IPS-NIHi11 (cell line): ENCODE measurements at places on chromosomes 3 and 15.
A peak's percentile ranks its signal among the peaks of the same experiment; 100 is the strongest.

DNA sequence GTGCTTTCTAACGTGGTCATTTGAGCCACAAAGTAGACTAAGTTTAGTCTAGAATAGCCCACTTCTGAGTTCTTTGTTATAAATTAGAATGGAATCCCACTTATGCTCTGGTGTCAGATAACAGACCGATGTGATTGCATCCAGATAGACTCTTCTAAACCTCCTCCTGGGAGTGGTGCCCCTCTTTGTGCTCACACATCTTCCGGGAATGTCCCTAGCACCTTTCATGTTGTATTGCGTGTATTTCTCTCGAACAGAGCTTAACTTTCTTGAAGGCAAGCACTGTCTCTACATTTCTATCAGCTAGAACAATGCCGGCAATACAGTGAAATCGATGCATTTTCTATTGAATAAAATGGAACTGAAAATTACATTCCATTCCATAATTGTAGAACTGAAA is 23.0 kb downstream of the CP start:
- DNase-seq, result peak; percentile 65

GRCh38 chr15:53976844-53977392 is 1.3 kb upstream of the UNC13C start:
- DNase-seq, result peak; percentile 54

- peak; percentile 33 for DNase-seq
Measured at GRCh38 chr3:193590088-193590856, 2.7 kb upstream of the OPA1 start.

DNA sequence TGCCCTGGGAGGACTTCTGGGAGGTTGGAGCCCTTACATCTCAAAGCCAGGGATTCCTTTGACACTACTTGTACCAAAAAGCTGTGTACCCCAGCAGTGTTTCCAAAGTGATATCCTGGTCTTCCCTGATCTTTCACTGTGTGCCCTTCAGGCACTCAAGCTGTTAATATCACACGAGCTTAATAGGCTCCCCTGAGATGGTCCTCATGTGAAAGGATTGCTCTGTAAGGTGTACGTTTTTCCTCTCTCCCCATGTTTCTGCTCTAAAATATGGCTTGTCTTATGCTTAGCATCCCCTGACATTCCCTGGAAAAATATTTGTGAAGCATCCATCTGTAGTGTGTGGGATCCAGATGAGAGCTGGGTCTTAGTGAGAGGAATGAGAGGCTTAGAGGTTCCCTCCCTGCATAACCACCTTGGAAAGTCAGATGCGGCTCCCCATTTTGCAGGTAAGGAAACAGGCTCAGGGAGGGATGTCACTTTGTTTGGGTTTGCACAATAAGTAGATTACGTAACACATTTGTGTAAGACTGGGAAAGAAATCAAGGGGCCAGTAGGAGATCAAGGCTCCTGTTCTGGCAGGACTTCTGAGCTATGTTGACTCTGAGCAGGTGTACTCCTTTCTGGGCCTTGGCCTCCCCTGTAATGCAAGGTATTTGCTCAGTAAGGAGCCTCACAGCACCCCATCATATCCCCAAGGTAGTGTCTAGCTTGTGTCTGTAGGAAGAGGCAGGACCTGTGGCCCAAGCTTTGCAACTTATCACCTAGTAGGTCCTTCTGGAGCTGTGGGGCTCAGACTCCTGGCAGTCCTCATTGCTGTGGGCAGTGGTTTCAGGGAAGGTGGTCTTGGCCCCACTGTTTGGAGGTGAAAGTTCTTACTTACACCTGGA is 667 bp upstream of the ACOX2 start:
- no peak for DNase-seq

- DNase-seq, result no peak
Measured at GRCh38 chr3:113501597-113501996, 13.4 kb downstream of the SPICE1 start.
